ENCODE measurements at places on chromosomes 7 and 10.

GRCh38 chr7:102178410-102178809 lies 108.3 kb upstream of the SH2B2 start:
- H3K36me3 ChIP-seq, result no peaks in the 10 kb centered on the region
- no peaks in the 10 kb centered on the region for H3K27me3 ChIP-seq
- no peak for DNase-seq

- H3K36me3 ChIP-seq, result no peaks in the 10 kb centered on the region
- no peak overlapping the region for H3K27ac ChIP-seq
- no peak for DNase-seq
- peaks cover 7% of the 10 kb centered on the region for H3K4me1 ChIP-seq
- no peak overlapping the region for H3K4me3 ChIP-seq
Observed at GRCh38 chr7:108459922-108460551, 3.8 kb upstream of the NRCAM start.

DNA sequence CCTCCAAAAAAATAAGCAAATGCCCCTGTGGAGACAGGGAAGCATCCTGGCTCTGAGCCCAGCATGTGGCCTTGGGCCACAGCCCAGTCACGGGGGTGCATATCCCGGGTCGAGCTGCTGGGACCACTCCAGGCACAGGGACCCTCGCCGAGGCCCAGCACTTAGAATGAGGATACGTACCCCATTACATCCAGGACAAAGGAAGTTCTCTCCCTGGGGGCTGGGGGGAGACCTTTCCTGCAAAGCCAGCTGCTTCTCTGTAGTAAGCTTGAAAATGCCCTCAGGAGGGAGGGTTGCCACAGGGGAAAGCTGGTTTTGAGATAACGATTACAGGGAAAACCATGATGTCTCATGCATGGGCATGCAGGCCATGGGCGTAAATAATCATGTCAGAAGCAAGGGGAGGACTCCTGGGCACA lies 75.5 kb downstream of the HIPK2 start:
- H3K4me3 ChIP-seq, result no peak overlapping the region
- no peaks in the 10 kb centered on the region for H3K27me3 ChIP-seq
- no peaks in the 10 kb centered on the region for H3K4me1 ChIP-seq
- no peak for DNase-seq
- H3K36me3 ChIP-seq, result no peaks in the 10 kb centered on the region

DNA sequence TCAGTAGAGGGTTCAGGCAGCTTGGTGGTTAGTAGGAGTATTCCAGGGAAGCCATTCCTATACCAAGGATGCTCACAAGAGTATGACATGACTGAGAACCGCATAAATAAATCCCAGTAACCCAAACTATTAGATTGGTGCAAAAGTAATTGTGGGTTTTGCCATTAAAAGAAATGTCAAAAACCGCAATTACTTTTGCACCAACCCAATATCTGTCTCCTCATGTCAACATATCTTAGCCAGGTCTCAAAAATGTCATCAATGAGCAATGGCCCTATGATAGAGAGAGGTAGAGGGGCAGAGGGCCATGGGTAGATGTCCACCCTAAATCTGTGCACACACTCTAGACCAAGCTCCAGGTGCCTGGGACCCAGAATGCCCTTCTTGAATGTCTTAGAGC lies 23.6 kb downstream of the NEUROD6 start:
- no peak for DNase-seq
- H3K4me1 ChIP-seq, result no peaks in the 10 kb centered on the region
- no peak overlapping the region for H3K4me3 ChIP-seq
- H3K27ac ChIP-seq, result no peak overlapping the region

DNA sequence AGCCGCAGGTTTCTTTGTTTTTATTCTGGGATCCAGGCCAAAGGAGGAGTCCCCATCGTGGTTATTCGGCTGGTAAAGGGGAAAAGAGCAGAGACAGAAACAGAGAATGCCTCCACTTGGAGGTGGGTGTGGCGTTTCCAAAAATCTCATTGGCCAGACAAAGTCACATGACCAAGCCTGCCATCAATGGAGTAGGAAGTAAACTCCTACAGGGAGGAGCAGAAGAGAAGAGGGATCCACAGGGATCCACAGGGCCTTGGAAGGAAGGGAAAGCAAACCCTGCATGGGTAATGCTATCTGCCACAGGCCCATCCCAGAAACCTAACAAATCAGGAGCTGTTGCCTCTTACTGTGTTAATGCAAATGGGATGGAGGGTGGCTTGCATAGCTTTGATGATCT lies 425.7 kb upstream of the GALNT17 start:
- H3K27ac ChIP-seq, result no peak overlapping the region
- no peak overlapping the region for H3K4me3 ChIP-seq
- H3K27me3 ChIP-seq, result no peaks in the 10 kb centered on the region
- no peaks in the 10 kb centered on the region for H3K36me3 ChIP-seq

GRCh38 chr7:521221-522070 lies 1.8 kb upstream of the PDGFA start:
- DNase-seq, result peak; percentile 58
- H3K4me1 ChIP-seq, result peaks cover 5% of the 10 kb centered on the region
- no peak overlapping the region for H3K27ac ChIP-seq
- H3K27me3 ChIP-seq, result no peaks in the 10 kb centered on the region

DNA sequence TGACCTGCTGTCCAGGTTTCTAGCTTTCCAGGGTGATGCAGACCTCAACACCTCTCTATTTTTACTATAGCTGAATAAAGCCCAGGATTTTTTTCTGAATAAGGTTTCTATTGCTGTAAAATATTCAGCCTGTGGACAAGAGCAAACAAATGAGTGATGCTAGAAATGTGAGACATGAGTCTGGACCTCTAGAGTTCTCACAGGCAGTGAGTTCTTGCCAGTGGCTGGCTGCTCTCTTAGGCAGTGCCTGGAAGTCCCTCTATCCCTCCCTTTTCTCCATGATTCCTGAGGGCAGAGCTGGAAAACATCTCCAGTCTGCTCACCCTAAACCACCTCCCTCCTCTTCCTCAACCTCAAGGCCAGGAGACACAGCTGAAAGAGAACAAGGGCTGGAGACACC lies 793.8 kb upstream of the IGFBP3 start:
- no peaks in the 10 kb centered on the region for H3K36me3 ChIP-seq
- H3K27me3 ChIP-seq, result no peaks in the 10 kb centered on the region
- DNase-seq, result no peak
- H3K27ac ChIP-seq, result peak overlapping the region; percentile 33
- H3K4me3 ChIP-seq, result no peak overlapping the region

DNA sequence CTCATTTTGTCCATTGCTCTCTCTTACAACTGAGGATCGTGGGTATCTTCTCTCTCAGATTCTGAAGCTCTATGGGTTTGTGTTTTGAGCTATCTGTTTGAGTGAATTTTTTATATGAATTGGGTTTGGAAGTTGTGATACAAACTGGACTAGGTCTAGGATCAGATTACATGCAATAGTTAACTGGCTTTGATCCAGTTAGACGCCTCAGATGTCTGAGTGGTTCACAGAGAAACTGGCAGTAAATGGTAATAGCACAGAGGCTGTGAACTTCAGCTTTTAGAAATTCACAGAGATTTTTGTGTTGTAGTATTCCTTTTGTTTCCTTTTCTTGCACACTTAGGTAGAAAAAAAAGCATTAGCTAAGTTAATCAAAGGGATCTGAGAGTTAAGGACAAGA lies 12.7 kb upstream of the DNMBP start:
- no peak for DNase-seq
- H3K36me3 ChIP-seq, result no peaks in the 10 kb centered on the region
- no peak overlapping the region for H3K4me3 ChIP-seq
- no peak overlapping the region for H3K27ac ChIP-seq
- H3K27me3 ChIP-seq, result no peaks in the 10 kb centered on the region
- no peaks in the 10 kb centered on the region for H3K4me1 ChIP-seq
